Aorta (tissue), 5 donors: ENCODE measurements at places on chromosomes 4 and X. TPM values are rescaled to one million over a fixed set of nuclear protein-coding genes. Genes with fewer than 3 reads are reported as not detected.

The ZDHHC9 gene
- 24.0 TPM for total RNA-seq

The LUZP4 gene
- not detected for total RNA-seq

The AMER1 gene
- total RNA-seq = 10.0 TPM

The UGT2A1 gene
- not detected for total RNA-seq

The PDE6B gene
- total RNA-seq = 2.4 TPM

The RAB41 gene
- not detected for total RNA-seq

The PNMA6A gene
- total RNA-seq = 3.7 TPM

The LINC00632 gene
- 1,175 TPM for total RNA-seq

The S100G gene
- total RNA-seq = not detected

The UGT2B15 gene
- not detected for total RNA-seq

The XAGE1B gene
- total RNA-seq = not detected

The ERCC6L gene
- 0.13 TPM for total RNA-seq

The CT45A5 gene
- total RNA-seq = not detected

The IL2 gene
- total RNA-seq = not detected

The MAOB gene
- 44.7 TPM for total RNA-seq

The UPF3B gene
- 6.7 TPM for total RNA-seq

The DCAF4L1 gene
- total RNA-seq = 0.48 TPM

The CLDN34 gene
- 0.36 TPM for total RNA-seq

The FAM9C gene
- total RNA-seq = not detected

The PPEF2 gene
- 0.32 TPM for total RNA-seq

The SLC9B1 gene
- 1.6 TPM for total RNA-seq

The BBS12 gene
- 3.2 TPM for total RNA-seq

The STAP1 gene
- 0.33 TPM for total RNA-seq

The TMEM165 gene
- 204 TPM for total RNA-seq

The XAGE1A gene
- total RNA-seq = not detected

The NDNF gene
- total RNA-seq = 3.7 TPM

The FGG gene
- total RNA-seq = not detected

The CPEB2 gene
- 28.0 TPM for total RNA-seq

The HHIP gene
- total RNA-seq = 1.6 TPM

The RAI2 gene
- total RNA-seq = 32.2 TPM

The ADGRG2 gene
- 4.3 TPM for total RNA-seq

The ADH1C gene
- 3.4 TPM for total RNA-seq

The PNMA6E gene
- total RNA-seq = not detected

The FGD1 gene
- 7.2 TPM for total RNA-seq

The PRICKLE3 gene
- total RNA-seq = 13.3 TPM

The NPY2R gene
- total RNA-seq = 0.09 TPM

The FHDC1 gene
- total RNA-seq = 0.88 TPM

The HSD17B13 gene
- 0.32 TPM for total RNA-seq

The ETDB gene
- total RNA-seq = not detected

The SSX2B gene
- not detected for total RNA-seq
